ENCODE measurements at places on chromosomes 1 and 21.

- no peak for DNase-seq
Observed at GRCh38 chr1:41341772-41342562, 19.3 kb upstream of the FOXO6 start.

- no peak for DNase-seq
Observed at GRCh38 chr1:179708434-179709195, 34.5 kb upstream of the FAM163A start.

- no peak for DNase-seq
Observed at GRCh38 chr1:87535551-87535950, 206.9 kb downstream of the LMO4 start.

GRCh38 chr1:179966551-179966950 lies 11.9 kb downstream of the CEP350 start:
- DNase-seq, result no peak

Measured in GM20000 (cell line).